ENCODE measurements at places on chromosomes 3 and 15.

GRCh38 chr3:108333961-108334360 is 37.6 kb downstream of the HHLA2 start:
- DNase-seq = no peak

DNA sequence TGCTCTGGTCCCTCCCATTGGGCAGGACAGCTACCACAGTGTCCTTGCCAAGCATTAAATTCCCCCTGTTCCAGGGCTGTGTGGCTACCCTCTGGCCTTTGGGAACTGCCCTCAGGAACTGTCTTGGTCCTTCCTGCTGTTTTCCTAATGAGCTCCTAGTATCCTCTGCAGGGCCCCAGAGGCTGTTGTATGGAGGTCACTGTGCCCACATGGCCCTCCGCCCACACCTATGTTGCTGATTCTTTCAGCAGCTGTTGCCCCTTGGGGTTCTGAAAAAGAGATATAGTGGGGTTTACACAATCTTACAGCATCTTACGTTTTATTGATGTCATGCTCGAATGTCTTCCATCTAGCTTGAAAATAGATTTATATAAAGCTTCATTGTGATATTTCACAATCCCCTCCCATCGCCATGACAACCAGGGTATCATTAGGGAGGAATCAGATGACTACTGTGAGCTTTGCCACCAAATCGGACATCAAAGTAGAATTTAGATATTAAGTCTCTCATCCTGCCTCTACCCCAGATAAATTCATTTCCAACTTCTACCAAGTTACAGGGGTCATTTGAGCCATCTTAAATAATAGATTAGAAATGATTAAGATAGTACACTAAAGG is 97.1 kb upstream of the NR2E3 start:
- no peak for DNase-seq

DNA sequence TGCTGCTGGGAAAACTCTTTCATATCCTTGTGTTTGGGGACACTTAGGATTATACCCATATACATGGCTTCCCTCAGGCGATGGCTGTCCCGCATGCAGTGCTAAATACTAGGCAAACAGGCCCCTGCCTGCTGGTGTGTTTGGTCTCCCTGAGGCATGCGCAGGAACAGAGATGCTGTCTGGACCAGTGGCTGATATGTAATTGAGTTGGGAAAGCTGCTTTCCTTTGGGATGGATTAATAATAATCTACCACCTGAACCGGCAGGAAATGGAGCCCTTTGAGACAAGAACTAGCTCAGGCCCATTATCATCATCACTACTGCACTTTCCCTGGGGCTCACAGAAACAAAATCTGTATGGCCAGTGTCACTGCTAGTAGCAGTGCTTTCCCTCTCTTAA is 18.0 kb downstream of the ZDHHC3 start:
- no peak for DNase-seq

GRCh38 chr3:177600411-177600810 is 403.1 kb upstream of the TBL1XR1 start:
- DNase-seq = no peak

DNA sequence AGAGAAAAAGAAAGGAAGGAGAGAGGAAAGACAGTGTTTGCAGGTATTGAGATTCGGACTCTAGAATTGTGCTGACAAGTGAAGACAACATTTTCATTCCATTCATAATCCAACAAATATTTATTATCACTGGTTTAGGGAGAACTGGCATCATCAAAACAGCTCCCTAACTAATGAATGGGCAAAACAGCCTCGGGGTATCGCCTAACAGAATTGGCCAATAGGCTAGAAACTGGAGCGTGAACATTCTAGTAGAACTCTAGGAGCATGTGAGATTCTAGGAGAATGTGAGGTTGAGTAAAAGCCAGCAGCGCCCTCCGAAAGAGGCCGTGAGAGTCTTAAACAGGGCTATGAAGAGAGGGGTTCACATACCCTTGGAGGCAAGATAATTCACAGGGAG is 221.8 kb upstream of the WNT5A start:
- DNase-seq = no peak

- DNase-seq = no peak
These were observed 113.4 kb upstream of the MRPS22 start for GRCh38 chr3:139230391-139230790.

DNA sequence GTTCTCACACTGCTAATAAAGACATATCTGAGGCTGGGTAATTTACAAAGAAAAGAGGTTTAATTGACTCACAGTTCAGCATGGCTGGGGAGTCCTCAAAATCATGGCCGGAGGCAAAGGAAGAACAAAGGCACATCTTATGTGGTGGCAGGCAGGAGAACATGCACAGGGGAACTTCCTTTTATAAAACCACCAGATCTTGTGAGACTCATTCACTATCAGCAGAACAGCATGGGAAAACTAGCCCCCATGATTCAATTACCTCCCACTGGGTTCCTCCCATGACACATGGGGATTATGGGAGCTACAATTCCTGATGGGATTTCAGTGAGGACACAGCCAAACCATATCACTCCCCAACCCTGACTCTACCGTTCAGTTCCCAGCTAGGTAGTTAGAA is 59.7 kb upstream of the MINAR1 start:
- DNase-seq = no peak

GRCh38 chr15:51128701-51129100 is 34.0 kb upstream of the TNFAIP8L3 start:
- no peak for DNase-seq

DNA sequence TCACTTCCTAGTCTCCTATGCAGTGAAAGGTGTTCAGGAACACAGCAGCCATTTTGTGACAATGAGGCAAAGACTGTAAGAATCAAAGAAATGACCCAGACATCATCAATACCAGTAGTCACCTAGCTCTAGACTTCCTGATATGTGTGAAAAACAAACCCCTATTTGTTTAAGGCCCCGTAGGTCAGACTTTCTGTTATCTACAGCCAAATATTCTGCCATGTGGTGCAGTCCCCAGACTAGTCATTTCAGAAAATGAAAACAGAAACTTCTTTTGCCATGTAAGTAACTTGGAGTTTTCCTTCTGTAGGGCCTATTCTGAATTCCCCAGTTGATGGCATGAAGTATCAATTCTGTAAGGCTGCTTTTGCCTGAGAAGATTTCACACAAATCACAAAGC is 181.7 kb upstream of the SNTN start:
- no peak for DNase-seq

- peak; percentile 86 for DNase-seq
These were observed 26.2 kb downstream of the TRAK1 start for GRCh38 chr3:42117175-42118008.

All from lower leg skin (tissue), 4 donors.